GM12892 (cell line): ENCODE measurements at places on chromosomes 4 and X.

GRCh38 chr4:6776920-6777635 is 5.4 kb upstream of the KIAA0232 start:
- DNase-seq = no peak

- DNase-seq = no peak
These were observed 10.1 kb downstream of the SYNPO2 start for GRCh38 chr4:118898684-118899138.

DNA sequence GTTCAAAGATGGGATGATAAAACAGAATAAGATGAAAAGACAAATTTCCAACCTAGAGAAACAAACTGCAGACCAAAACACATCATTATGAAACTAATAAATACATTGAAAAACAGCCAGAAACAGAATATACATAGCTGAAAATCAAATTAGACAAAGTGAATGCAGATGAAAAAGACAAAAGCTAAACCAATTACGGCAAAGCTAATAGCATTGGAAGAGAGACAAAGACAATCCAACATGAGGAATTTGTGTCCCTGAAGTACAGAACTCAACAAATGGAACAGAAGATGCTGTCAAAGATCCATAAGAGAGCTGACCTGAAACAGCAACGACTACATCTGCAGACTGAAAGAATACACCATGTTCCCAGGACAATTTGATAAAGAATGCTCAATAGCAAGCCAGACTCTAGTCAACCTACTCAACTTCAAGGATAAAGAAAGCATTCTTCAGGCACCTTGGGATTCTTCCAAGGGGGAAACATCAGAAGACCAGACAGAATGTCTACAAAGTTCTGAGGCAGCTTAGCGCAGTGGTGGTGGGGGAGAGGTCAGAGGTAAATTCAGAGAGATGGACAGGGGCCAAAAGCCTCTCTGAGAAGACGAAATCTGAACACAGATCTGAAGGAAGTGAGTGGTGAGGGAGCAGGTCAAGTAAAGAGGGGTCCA is 27.4 kb upstream of the IRAK1 start:
- DNase-seq = no peak

- DNase-seq = no peak
These were observed 292.0 kb downstream of the CCSER1 start for GRCh38 chr4:90419124-90419711.

- no peak for DNase-seq
These were observed 150.6 kb upstream of the SLC4A4 start for GRCh38 chr4:71188156-71188640.

DNA sequence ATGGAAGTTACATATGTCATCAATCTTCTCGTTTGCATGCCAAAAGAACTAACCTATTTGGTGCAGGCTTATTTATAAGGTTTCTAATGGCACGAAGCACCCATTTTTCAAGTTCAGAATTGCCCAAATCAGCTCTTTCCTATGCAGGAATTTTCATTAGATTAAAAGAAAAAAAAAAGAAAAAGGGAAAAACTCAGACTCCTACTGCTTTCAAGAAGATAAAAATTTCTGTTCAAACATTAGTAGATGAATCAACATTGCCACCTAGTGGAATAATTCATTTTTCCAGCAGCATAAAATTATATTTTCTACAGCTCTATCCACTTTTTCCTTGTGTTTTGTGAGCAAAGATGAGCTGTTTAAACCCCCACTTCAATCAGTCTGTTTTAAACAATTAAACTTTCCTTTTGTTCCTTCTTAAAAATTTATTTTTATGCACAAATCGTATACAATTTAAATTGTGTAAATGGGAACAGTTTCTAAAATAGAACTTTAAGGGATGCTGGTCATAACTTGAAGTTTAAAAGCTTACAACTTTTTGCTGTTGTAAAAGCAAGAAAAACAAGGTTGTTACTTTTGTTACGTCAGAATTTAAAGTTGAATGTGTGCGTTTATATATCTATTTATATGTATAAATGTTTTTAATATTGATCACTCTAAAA is 309.9 kb downstream of the ARAP2 start:
- DNase-seq = no peak

DNA sequence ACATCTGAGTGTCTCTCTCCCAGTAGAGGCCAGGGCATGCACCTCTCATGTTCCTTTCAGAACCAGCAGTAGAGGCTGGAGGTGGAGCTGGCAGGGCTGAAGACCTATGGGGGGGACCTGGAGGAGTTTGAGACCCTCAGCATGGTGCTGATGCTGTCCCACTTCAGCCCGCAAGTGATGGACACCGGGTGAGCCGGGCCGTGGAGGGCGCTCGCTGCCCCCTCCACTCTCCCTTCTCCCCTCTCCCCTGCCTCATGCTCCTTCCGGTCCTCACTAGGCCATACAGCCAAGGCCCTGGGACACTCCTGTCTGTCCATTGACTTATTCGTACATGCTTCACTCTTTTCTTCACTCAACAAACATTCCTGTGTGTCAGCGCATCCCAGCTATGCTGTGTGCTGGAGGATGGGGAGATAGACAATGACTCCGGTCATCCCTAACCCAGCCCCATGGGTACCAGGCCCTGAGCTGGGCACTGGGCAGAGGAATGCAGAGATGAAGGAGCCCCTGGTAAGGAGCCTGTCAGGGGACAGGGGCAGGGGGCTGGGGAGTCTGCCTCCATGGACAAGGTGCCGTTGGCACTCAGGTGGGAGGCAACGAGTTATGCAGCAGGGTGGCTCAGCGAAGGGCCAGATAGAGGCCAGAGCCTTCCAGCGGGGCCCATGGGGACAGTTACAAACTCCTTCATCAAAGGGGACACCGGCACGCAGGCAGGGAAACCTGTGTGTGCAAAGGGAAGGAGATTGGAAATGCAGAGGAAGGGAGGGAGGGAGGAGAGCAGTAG is 28.4 kb upstream of the WFS1 start:
- no peak for DNase-seq

GRCh38 chr4:145014365-145014764 is 83.6 kb downstream of the ANAPC10 start:
- DNase-seq = no peak

DNA sequence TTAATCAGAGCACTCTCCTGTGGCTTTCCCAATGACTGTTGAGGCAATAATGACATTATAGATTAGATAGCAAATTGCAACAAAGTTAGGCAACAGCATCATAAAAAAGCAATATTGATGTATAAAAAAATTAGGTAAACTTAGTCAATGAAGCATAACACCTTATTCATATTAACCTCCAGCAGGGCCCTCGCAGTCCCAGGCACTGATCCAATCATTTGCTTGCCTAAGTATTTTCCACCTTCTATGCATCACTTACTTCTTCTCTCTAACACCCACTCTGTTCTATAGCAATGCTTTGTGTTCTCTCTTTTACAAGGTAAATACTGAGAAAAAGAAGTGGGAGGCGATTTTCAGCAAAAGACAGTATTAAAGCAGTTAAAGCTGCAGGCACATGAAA is 833.5 kb upstream of the ADGRL3 start:
- no peak for DNase-seq

DNA sequence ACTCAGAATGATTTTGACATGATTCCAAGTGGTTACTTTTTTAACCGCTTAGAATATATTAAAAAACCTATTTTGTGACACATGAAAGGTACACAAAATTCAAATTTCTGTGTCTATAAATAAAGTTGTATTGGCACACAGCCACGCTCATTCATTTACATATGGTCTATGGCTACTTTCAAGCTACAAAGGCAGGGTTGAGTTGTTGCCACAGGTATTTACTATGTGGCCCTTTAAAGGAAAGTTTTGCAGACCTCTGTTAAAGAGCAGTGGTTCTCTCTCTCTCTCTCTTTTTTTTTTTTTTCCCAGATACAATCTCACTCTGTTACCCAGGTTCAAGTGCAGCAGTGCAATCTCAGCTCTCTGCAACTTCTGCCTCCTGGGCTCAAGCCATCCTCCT is 23.0 kb downstream of the GPM6B start:
- no peak for DNase-seq

DNA sequence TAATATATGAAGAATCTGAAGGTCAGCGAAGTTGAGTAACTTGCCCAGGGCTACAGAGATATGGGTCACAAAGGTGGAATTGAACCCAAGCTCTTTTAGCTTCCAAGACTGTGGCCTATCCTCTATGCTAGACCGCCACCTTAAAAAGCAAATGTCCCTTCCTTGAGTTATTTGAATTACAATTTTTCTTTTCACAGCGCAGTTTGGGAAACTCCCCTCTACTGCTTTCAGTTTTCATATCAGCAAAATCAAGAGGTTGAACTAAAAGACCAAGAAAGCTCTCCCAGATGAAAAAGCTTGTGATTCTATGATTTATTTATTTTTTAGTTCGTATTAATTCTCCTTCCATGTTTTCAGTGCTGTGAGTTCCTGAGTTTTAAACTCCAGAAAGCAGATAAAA is 174.5 kb upstream of the C1QTNF7 start:
- DNase-seq = no peak

DNA sequence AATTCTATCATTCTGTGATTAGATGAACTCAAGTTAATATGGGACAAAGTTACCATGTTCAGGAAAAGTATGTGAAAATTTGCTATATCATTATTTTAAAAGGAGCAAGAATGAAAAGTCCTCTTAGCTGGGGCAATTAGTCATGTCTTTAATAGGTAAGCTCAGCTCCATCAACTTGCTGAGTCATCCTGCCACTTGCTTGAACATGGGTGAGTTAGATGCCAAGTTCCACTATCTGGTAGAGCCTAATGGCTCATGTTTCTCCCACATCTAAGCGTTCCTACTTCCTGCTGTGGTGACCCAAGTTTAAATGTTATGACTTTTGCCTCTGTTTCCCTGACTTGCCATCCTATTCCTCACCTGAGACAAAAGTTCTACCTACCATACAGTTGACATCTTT is 276.8 kb downstream of the ZNF674 start:
- DNase-seq = no peak

DNA sequence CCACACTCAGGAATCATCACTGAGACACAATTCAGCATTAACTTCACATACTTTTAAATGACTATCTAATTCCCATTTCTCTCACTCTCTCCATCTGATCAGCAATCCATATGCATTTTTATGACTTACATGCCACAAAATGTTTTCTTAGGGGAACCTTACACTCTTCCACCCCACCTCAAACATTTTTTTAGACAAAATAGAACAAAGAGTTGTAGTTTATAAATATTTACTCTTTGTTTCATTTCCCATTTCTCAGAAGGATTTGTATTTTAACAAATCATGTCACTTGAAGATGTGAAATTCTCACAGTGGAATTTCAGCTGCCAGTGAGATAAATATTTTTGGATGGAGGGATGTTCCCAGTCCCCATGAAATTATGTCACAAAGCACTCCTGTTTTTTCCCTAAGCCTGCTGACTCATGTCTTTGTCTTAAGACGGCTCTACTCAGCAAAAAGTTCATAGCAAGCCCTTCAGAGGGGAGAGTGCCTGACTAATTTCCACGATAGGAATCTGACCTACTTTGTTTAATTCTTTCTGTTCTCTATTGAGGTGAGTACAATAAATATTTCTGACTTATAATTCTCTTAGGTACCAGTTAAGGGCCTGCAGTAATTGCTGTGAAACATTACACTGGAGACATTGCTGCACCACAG is 257.7 kb downstream of the THOC2 start:
- DNase-seq = no peak

DNA sequence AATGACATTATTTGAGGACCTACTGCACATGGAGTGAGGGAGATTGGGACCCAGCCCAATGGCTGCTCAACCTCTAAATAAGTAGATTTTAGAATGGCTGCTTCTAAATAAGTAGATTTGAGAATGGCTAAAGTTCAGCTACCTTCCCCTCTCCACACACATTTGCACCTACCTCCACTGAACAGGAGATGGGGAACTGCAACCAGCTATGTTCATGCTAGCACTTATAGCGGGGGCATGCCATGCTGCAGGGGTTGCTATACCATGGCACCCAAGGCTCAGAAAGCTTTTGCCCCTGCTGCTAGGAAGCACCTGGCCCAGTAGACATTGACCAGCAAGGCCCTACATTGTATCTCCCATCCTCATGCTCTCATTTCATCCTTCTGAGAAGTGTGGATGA is 70.2 kb upstream of the MAOA start:
- DNase-seq = no peak

DNA sequence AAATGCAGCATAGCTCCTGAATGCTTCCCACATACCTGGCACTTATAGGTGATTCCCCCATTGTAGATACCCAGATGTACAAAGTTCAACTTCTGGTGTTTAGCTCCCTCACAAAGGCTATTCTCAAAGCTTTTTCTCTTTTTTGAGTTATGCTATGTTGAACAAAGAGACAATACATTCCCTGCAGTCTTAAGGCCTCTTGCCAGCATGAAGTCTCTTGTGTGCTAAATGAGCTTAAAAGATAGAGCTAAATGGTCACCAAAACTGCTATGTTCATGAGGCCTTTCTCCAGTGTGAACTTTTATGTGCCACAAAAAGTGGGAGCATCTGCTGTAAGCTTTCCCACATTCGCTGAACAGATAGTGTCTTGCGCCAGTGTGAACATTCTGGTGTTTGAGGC is 111.2 kb upstream of the TMEM47 start:
- DNase-seq = no peak

- no peak for DNase-seq
These were observed 188.0 kb upstream of the PACRGL start for GRCh38 chr4:20512033-20512792.

DNA sequence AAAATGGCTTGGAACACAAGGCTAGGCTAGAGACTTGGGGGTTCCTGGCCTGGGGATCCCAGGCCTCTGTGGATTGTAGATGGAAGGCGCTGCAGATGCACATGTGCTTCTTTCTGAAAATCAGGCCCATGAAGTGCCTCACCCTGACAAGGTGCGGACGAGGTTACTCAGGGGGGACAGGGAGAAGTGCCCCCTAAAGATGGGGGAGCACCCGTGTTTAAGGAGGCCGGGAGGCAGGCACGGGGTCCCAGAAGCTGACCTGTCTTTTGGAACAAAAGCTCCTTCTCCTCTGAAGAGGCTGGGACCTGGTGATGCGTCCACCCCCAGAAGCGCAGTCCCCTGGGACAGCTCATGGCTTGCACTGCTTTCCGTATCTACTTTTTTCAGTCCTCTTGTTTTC is 2.4 kb downstream of the PDZD4 start:
- no peak for DNase-seq

DNA sequence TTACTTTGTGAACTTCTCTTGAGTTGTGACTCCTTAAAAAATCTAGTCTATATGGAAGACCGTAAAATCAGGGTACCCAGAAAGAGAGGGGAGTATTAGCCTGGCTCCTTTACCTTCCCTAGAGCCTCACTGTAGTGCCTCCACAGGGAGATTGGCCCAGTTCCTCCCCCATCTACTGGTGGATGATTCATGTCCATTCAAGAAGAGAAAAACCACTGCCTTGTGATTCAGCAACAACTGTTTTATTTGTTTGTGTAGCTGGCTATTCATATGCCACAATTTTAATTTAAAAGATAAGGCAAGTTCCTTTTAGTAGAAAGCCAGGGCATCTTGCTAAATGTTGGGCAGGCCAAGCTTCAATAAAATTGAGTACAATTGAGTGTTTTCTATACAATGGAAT is 221.8 kb upstream of the KCNIP4 start:
- DNase-seq = no peak
